Spinal cord (tissue), 10 donors: ENCODE measurements at places on chromosomes 12 and 14.
A peak's percentile ranks its signal among the peaks of the same experiment; 100 is the strongest.

DNA sequence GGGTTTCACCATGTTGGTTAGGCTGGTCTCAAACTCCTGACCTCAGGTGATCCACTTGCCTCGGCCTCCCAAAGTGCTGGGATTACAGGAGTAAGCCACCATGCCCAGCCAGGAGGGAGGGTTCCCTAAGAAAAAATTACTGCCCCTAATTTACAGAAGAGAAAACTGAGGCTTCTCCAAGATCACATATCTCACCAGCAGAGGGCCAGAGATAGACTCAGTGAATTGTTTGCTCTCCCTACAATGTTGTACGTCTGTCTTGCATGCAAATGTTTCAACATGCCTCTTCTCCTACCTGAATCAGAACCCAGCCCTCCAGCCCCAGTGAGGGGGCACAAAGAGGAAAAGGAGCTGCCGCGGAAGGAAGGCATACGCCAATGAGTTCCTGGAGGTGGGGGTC lies 48.3 kb upstream of the TMEM263 start:
- DNase-seq = no peak

GRCh38 chr12:122043476-122043875 lies 21.8 kb downstream of the BCL7A start:
- no peak for DNase-seq

GRCh38 chr14:95137164-95137803 lies 20.0 kb downstream of the DICER1 start:
- no peak for DNase-seq

- DNase-seq = peak; percentile 14
Observed at GRCh38 chr14:72500234-72500838, 393.6 kb downstream of the DPF3 start.
